ENCODE measurements at places on chromosomes 6 and 20.

DNA sequence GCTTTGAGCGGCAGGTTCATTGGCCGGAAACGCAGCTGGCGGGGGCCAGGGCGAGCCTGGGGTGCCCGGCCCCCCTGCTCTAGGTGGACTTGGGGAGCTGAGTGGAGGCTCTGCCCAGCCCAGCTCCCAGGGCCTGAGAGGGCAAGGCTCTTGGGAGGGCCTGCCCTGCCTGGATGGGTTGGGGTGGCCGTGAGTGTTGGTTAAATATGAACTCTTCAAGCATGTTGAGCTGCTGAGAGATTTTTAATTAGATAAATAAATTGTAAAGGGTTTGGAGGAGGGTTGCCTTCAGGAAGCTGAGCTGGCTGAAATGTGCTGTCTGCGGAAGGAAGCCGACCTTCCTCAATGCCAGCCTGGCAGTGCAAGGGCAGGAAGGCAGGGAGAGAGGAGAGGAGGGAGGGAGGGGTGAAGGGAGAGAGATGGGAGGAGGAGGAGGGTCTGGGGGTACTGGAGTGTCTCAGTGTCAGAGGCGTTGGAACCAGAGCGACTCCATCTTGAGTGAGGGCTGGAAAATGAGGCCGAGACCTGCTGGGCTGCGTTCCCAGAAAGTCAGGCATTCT lies 39.4 kb upstream of the PMEPA1 start:
- no peak for DNase-seq

DNA sequence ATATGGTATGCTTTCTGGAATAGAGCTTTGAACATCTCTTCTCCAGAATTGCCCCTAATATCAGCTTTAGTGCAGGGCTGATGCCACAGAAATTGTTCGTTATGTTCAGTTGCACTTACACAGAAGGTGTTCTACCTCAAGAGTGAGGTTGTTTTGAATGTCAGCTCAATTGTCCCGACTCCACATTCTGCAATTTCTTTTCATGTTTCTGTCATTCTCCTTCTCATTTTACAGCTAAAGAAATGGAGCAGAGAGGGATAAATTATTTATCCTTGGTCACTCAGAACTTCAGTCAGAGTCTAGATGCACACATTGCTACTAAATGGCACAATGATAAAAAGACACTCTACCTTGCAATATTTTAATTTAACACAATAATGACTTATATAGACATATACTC lies 137.0 kb upstream of the CCN2 start:
- DNase-seq, result no peak

- DNase-seq, result no peak
These were observed 411.8 kb downstream of the SYNE1 start for GRCh38 chr6:152225241-152225934.

DNA sequence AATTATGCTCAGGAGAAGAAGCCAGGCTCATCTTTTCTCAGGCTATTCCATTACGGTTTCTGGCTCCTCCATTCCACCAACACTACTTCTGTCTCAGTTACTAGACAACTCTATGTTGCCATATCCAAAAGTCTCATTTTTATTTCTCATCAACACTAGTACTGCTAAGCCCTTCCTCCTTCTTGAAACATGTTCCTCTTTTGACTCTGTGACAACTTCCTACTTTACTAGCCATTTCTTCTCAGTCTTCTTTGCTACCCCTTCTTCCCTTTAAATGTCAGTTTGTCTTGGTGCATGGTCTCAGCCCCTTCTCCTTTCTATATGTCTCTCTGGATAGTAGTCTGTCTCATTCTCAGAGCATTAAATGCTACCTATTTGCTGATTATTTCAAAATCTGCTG lies 7.1 kb upstream of the ADGRG6 start:
- DNase-seq, result no peak

- DNase-seq, result no peak
These were observed 19.1 kb upstream of the IRF4 start for GRCh38 chr6:372336-372911.

GRCh38 chr6:160583794-160584193 lies 80.3 kb downstream of the LPA start:
- DNase-seq, result no peak

GRCh38 chr6:156998794-156999330 lies 221.7 kb downstream of the ARID1B start:
- no peak for DNase-seq

- peak; percentile 91 for DNase-seq
These were observed at the start of gene ATP6V1G2 for GRCh38 chr6:31546339-31546957. Gene ATP6V1G2, minus strand, starts transcription at chr6:31546608. Its CDS starts 49 bp downstream, at chr6:31546559.

DNA sequence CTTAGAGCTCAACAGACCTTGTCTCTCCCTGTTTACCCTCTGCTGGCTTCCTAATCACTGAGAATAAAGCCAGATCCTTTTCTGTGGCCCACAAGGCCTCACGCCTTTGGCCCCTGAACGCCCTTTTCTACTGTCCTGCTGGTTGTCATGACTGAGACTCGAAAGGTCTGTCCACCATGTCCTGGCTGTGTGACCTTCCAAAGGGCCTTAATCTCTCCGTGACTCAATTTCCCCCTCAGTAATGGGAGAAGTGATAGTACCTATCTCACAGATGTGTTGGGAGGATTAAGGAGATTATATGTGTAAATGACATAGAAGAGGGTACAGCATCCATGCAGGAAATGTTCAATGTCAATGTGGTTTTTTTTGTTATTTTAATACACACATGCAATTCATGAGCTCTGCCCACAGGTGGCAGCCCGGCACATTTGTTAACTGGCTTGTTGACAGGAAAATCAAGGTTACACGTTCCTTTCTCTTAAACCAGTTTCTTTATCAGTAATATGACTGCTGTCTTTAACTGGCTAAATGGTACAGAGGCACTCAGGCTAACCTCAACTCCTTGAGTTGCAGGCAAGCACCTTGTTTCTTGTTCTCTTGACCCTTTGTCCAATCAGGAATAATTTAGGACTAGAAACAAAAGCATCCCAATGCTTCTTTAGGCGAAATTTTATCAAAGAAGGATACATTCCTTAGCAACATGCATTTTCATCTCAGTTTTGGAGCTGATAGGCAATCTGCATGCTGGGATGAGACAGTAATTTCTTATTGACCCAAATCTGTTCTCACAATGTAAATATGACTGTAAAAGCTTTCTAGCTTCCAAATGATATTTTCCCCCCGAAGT lies 16.6 kb downstream of the SLC22A1 start:
- peak; percentile 3 for DNase-seq

DNA sequence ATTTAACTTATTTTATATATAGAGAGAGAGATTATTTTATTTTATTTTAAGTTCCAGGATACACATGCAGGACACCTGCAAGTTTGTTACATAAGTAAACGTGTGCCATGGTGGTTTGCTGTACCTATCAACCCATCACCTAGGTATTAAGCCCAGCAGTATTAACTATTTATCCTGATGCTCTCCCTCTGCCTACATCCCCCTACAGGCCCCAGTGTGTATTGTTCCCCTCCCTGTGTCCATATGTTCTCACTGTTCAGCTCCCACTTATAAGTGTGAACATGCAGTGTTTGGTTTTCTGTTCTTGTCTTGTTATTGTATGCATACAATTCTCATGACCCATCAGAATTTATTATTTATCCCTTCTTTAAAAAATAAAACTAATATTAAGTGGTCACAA lies 34.6 kb downstream of the FKBP1C start:
- DNase-seq, result no peak

- DNase-seq, result no peak
These were observed 370.8 kb downstream of the LAMA2 start for GRCh38 chr6:129253727-129254126.

DNA sequence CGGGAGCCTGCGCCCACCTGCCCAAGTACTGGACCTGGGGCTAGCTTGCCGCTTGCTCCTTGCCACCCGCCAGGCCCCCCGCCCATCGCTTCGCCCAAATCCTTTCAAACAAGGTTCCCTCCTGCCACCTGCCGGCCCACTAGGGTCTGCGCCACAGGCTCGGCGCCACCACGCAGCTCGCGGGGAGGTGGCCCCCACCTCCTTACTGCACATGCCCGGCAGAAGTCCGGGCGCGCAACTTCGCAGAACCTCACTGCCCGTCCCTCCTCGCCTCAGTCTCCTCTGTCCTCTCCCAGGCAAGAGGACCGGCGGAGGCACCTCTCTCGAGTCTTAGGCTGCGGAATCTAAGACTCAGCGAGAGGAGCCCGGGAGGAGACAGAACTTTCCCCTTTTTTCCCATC lies 11.2 kb downstream of the GNAS-AS1 start:
- DNase-seq, result no peak

DNA sequence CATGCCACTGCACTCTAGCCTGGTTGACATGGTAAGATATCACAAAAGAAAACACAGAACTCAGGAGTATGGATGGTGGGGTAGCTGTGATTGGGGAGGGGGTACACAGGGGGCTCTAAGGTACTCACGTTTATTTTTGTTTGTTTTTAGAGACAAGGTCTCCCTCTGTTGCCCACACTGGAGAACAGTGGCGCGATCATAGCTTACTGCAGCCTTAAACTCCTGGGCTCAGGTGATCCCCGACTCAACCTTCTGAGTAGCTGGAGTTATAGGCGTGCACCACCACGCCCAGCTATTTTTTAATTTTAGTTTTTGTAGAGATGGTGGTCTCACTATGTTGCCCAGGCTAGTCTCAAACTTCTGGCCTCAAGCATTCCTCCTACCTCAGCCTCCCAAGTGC lies 29.3 kb downstream of the BCL2L1 start:
- no peak for DNase-seq

GRCh38 chr6:110653381-110653780 lies 161.9 kb downstream of the CDK19 start:
- no peak for DNase-seq

DNA sequence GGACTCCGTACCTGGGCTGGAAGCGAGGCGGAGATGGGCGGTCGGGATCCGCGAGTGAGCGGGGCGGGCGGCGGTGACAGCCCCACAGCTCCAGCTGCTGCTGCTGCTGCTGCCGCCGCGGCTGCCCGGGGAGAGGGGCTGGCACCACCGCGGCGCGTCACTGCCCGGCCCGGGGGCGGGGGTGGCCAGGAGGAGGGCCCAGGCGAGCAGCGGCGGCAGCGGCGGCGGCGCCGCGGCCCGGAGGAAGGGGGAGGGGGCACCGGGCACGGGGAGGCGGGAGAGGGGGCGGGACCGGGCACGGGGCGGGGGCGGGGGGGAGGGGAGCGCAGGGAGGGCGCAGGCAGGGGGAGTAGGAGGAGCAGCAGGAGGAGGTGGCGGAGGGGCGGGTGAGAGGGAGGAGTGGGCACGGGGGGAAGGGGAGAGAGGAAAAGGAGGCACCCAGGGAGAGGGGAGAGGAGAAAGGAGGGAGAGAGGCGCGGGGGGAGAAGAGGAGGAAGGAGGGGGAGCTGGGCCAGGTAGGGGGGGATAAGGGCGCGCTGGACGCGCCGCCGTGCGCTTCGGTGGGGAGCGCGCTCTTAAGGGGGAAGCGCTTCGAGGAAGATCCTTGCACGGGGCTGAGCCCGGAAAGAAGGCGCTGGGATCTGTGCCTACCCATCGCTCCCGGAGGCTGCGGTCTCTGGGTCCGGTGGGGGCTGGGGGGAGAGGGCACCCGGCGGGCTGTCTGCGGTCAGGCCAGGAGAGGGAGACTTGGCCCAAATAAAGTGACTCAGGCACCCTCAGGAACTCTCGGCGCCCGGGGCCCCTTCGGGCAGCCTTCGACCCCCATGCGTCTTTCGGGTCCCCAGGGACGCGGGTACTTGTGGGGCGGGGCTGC lies 101.5 kb downstream of the NOL4L start:
- peak; percentile 65 for DNase-seq

DNA sequence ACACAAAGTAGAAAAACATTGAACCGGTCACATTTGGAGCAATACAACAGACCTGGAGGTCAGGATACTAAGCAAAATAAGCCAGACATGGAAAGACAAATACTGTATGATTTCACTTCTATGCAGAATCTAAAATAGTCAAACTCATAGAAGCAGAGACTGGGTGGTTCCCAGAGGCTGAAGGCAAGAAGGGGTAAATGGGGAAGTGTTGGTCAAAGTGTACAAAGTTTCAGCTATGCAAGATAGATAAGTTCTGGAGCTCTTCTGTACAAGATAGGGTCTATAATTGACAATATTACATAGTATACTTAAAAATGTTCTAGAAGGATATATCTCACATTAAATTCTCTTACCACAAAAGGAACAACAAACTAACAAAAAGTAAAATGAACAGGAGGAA lies 70.3 kb downstream of the TMEM244 start:
- no peak for DNase-seq

GRCh38 chr20:10495173-10495572 lies 60.1 kb downstream of the SLX4IP start:
- no peak for DNase-seq

- no peak for DNase-seq
These were observed 12.1 kb downstream of the TRAPPC3L start for GRCh38 chr6:116533233-116533957.

DNA sequence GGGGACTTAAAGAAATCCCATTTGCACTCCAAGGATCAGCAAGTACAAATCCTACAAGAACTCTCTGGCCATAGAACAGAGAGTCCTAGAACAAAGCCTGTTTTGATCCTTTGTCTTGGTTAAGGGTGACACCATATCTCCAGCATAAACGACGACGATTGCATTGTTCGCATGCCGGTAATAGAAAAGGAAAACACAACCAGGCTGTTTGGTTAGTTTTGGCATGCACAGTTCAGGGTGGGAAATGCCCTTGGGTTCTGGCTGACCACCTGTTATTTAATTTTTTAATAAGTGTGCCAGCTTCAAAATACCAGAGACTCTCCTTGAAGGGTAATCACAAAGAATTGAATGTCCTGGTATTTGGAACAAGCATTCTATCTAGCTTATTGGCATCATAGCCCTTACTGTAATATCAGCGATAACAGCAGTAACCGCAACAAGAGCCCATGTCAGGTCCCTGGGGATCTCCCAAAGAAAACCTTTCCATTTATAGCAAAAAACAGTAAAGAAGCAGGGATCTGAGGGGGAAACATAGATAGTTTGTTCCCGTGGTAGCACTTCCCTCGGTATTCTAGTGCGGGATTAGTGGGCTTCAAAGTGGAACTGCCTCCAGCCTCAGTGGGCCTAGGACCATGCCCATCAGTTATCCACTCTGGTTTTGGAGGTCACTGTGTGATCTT lies 77.1 kb downstream of the TMEM170B start:
- DNase-seq, result no peak

- no peak for DNase-seq
These were observed 81.9 kb upstream of the CEP162 start for GRCh38 chr6:84309336-84309735.

DNA sequence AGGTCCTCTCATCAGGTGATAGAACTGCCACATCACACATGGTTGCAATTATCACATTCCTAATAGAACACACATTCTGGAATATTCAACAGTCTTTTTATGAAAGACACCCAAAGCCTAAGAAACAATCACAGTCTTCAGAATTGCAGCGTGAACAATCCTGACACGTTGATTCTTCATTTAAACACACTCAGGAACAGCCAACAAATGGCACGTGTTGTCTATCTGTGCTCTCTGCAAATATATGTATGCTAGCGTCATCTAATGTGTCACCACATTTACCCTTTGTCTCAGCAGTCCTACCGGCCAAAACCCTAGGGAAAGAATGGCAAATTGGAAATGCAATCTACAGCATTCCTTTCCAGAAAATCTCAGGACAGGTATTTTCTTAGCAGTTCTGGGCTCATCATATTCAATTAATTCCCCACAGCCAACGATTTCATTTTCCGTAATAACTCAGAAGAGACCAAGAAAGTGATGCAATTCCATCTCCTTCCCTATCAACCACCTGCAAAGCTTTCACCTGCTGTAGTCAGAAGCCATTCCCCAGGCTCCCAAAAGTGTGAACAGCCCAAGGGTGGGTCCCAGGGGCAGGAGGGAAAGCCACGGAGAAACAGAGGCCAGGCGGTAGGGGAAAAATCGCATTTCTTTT lies 280.3 kb upstream of the JARID2 start:
- no peak for DNase-seq

Data from caudate nucleus (tissue), 63 donors.